Memory B cell (primary cell): ENCODE measurements at places on chromosomes 16 and 17.

- DNase-seq: no peak
Measured at GRCh38 chr17:79749156-79749815, 18.5 kb downstream of the ENPP7 start.

DNA sequence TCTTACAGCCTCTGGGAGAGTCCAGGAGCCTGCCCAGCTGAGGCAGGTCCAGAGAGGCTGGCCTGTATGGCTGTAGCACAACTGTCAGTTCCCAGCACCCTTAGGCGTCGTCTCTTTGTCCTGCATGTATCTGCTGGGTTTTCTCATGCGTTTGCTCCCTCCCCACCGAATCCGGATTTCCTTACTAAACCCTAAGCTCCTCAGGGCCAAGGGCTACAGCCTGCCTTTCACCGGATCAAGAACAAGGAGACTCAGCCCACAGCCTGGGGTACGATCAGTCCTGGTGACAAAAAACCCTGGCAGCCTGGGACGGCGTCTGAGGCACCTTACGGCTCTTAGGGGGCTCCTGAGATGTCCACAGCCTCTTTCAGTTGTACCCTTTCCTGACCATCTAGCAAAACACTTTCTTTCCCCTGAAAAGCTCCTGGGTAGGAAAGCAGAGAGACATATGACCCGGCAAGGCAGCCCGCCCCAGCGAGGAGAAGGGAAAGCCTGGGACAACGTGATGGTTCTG lies 12.2 kb downstream of the HIC1 start:
- DNase-seq: no peak

DNA sequence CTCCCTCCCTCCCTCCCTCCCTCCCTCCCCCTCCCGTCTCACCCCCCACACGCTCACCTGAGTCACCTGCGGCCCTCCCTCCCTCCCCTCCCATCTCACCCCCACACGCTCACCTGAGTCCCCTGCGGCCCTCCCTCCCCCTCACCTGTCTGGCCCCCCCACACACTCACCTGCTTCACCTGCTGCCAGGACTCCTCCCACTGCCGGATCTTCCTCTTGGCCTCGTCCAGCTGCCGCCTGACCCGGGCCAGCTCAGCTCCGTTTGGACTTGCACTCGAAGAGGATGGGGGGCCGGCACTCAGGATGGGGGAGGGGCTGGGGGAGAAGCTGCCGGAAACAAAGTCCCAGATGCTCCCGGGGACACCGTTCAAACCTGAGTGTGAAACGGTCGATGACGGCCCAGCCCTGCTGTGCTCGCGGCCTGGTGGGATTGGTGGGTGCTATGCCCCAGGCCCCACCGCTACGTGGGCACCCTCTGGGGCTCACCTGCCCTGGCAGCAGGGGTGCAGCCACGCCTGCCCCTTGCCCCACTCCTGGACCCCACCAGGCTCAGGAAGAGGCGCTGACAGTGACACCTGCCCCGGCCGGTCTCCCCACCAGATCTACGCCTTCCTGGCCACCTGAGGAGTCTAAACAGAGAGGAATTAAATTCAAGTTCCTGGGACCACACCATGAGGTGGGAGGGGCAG lies 15.9 kb downstream of the GNPTG start:
- DNase-seq: no peak

- no peak for DNase-seq
Measured at GRCh38 chr17:66667491-66668030, 167.4 kb upstream of the CACNG5 start.

GRCh38 chr16:67459861-67460150 lies 21.2 kb downstream of the ATP6V0D1 start:
- DNase-seq: no peak

GRCh38 chr17:11564589-11565380 lies 33.5 kb upstream of the DNAH9 start:
- DNase-seq: no peak

- no peak for DNase-seq
Measured at GRCh38 chr16:3514621-3515020, 13.8 kb downstream of the CLUAP1 start.

- DNase-seq: no peak
Measured at GRCh38 chr16:29146266-29146665, 161.4 kb downstream of the LAT start.

DNA sequence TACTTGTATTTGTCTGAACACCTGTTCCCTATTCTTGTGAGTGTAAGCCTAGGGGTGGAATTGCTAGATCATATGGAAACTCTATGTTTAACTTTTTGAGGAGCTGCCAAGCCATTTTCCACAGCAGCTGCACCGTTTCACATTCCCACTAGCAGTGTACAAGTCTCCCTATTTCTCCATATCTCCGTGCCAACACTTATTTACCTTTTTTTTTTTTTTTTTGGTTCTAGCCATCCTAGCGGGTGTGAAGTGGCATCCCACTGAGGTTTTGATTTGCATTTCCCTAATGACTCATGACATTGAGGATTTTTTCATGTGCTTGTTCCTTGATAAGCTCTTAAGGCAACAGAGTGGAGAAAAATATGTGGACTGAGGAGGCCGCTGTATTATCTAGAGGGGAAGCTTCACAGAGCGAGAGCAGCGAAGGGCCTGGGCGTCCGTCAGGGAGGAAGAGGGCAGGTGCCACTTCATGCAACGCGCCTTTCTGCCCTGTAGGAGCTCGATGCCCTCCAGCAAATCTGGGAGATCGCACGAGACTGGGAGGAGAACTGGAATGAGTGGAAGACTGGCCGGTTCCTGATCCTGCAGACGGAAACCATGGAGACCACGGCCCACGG lies 50.0 kb downstream of the DNAH2 start:
- no peak for DNase-seq

- no peak for DNase-seq
Measured at GRCh38 chr16:54489225-54490111, 202.9 kb upstream of the IRX3 start.

DNA sequence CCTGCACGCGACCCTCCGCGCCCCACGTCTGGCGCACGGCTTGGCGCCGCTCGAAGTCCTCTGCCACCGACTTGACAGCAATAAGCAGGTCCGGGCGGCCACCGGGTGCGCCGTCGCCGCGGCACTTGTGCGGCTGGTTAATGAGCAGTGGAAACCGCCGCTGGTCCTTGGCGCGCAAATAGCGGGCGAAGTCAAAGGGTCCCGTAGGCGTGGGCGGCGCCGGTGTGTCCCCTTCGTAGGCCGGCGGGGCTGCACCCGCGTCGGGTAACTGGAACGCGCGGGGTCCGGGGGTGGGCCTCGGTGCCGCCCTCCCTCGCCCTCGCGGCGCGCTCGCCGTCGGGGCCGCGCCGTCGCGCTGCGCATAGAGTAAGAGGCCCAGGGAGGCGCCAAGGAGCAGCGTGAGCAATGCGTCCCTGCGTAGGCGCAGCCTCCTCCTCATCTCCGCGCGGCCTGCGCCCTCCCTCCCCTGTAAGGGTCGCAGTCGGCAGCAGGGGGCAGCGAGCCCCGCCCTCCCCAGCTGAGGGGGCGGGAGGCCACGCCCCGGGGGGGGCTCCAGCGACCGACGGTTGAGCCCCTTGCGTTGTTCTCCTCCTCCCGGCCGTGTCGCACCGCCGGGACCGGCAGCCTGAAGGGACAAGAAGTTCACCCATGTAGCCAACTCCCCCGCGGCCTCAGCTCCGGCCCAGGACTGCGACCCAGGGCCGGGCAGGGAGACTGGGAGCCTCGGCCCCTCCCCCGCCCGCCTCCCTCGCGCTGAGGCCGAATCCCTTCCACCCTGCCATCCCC lies 558 bp downstream of the B3GNT9 start:
- DNase-seq: peak; percentile 35

DNA sequence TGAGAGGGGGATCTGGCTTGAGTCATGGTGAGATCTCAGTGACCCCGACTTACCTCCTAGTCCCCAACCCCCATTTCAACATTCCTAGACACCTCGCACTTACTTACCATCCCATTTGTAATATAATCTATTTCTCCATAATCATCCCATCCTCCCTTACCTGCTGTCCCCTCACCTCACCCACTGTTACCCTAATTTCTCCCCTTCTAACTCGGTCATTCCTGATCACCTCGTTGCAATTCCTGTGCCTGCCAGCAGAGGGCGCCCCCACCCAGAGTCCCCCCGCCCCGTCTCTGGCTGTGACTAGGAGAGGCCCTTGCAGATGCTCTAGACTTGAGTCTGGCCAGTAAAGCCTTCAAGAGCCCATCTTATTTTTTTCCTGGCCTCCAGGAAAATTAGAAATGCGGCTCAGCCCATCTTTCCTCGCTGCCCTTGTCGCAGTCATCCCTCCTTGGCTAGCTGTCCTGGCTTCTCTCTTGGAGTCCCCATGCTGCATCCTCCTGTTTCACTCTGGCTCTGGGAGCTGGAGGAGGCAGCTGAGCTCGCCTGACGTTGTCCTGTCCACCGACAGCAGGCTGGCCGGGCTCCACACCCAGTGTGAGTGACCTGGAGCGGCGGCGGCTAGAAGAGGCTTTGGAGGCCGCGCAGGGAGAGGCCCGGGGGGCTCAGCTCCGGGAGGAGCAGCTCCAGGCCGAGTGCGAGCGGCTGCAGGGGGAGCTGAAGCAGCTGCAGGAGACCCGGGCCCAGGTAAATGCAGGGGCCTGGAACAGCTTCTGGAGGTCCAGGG lies 5.0 kb downstream of the TBKBP1 start:
- peak; percentile 76 for DNase-seq

- DNase-seq: no peak
Measured at GRCh38 chr16:88510091-88510994, 57.3 kb downstream of the ZFPM1 start.

DNA sequence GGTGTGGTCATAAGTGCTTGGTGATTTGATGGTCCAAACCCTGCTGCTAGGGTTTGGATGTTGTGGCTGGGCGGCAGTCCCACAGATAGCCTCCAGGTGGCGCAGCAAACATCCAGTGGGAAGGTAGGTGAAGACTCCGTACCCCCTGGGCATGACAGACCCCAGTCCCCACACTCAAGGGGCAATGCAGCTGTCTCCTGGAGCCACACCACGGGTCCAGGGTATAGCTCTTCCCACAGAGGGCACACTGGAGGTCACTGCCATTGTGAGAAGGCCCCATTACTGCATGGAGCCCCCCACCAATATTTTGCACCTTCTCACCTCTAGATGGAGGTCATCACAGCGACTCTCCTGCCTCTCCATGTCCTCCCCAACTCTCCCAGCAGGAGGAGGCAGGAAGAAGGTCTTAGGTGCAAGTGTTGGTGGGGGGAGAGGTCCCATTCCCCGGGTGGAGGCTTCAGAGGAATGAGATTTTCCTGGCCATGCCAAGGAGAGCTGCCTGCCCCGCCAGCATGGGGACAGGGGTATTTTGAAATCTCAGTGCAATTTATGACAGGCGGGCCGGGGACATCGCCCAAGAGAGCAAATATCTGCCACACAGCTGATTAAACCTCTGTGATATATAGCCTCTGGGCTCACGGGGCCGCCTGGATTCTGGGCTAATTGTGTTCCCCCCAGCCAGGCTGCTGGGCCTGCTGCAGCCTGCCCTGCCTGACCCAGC lies 17.1 kb upstream of the C17orf113 start:
- DNase-seq: peak; percentile 78

DNA sequence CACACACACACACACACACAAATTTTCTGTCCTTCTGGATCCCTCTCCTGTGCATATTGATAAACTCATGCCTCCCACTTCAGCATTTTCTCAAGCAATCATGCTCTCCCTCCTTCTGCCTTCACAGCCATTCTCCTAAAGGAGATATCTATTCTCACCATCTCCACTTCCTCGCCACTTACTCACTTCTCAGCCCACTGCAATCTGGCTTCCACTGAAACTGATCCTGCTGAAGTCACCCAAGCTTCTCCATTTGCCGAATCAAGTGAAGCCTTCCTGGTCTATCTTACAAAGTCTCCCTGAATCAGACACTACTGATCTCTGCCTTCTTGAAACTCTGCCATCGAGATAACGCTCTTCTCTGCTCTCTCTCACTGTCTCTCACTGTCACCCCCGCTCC lies 54.0 kb upstream of the GNAO1 start:
- no peak for DNase-seq

GRCh38 chr17:49977463-49978389 lies 8.7 kb downstream of the DLX4 start:
- DNase-seq: no peak

DNA sequence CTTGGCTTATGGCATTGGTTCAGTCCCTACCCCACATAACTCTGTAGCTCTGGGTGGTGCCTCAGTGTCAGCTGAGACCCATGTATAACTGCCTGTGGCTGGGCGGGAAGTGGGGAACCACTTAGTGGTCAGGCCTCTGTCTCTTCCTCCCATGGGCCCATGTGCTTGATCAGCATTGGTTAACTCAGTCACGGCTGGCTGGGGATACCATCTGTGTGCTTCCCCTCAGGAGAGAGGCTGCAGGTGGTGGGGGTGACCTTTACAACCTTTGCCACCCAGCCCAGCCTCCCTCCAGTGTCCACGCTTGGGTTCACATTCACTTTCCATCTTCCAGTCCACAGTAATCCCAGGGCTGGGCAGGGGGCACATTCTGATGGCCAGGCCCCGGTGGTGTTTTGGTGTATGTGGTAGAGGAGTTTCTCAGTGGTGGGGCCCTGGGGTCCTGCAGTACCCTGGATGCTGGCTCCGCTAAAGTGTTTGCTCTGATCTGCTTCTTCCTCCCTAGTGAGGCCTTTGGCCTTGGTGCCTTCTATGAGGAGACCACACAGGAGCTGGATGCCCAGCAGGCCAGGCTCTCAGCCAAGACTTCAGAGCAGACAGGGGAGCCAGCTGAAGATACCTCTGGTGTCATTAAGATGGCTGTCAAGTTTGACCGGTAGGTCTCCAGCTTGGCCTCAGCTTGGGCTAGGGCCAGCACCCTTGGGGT lies 10.2 kb upstream of the NFATC3 start:
- peak; percentile 68 for DNase-seq

DNA sequence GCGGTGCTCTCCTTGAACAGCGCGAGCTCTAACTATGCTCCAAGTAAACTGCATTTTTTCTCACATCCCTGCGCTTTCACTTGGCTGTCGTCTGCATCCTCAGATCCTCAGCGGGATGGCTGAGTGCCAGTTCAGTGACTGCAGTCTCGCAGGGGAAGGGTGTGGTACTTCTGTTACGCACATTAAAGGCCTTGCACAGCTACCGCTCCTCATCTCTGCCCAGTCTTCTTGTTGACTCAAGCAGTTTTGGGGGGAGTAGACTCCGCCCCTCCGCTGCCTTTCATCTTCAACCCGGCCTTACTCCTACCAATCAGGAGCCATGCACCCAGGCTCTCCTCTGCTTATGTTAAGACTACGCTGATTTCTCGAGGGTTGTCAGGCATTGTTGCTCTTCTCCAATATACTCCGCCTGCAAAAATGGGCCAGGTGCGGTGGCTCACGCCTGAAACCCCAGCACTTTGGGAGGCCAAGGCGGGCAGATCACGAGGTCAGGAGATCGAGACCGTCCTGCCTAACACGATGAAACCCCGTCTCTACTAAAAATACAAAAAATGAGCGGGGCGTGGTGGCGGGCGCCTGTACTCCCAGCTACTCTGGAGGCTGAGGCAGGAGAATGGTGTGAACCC lies 10.0 kb downstream of the ATP5PD start:
- no peak for DNase-seq

- no peak for DNase-seq
Measured at GRCh38 chr16:84878770-84879169, 59.0 kb downstream of the CRISPLD2 start.

DNA sequence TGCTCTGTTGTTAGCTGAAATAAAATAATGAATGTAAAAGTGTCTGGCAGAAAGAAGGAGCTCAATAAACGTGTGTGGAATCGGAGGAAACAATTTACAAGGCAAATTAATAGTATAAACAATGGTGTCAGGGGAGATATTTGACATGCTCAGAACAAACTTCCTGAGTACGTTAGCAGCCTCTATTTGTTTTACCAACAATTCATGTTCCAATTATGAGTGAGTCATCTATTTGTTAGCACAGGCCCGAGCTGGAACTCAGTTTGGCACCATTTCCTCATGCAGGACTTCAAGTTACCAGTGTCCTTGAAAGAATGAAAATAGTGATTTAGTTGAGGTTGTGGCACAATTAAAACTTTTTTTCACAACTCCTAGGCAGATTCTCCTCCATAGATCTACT lies 9.1 kb downstream of the ASIC2 start:
- no peak for DNase-seq

- DNase-seq: no peak
Measured at GRCh38 chr16:80231888-80232287, 308.9 kb upstream of the DYNLRB2 start.
